Amniotic stem cell (primary cell): ENCODE measurements at places on chromosomes 6 and 20.

DNA sequence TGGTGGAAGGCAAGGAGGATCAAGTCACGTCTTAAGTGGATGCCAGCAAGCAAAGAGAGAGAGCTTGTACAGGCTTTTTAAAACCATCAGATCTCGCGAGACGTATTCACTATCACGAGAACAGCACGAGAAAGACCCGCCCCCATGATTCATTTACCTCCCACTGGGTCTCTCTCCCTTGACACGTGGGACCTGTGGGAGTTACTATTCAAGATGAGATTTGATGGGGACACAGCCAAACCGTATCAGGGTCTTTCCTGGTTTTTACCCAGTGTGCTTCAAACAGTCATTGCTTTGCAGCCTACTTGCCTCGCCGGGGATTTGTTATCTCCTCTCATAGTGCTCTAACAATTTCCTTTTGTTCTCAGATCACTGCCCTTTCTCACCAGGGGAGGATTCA is 108.2 kb downstream of the UST start:
- no peak for DNase-seq

- DNase-seq, result peak; percentile 37
Observed at GRCh38 chr6:57173886-57174510, 1.9 kb downstream of the BAG2 start.

- no peak for DNase-seq
Observed at GRCh38 chr6:42372699-42373098, 79.0 kb downstream of the TRERF1 start.

- DNase-seq, result no peak
Observed at GRCh38 chr6:89290401-89291155, 24.5 kb downstream of the GABRR2 start.

- peak; percentile 91 for DNase-seq
Observed at GRCh38 chr6:129500958-129501739, 208.8 kb downstream of the ARHGAP18 start.

GRCh38 chr20:38776363-38776762 is 28.1 kb downstream of the ACTR5 start:
- no peak for DNase-seq

DNA sequence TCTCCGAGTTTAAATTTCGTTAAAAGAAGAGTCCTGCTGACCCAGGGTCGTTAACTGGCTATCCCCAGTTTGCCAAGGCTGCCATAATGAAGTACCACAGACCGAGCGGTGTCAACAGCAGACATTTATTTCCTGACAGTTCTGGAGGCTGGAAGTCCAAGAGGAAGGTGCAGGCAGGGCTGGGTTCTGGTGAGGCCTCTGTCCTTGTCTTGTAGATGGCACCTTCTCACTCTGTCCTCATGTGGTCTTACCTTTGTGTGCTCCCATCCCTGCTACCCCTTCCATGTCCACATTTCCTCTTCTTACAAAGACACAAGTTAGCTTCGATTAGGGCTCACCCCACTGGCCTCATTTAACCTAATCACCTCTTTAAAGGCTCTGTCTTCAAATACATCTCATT is 29.8 kb upstream of the EEF1E1 start:
- DNase-seq, result no peak

- DNase-seq, result no peak
Observed at GRCh38 chr6:30719356-30719755, 796 bp upstream of the TUBB start.

- DNase-seq, result no peak
Observed at GRCh38 chr6:157806131-157806855, 16.8 kb upstream of the SNX9 start.

DNA sequence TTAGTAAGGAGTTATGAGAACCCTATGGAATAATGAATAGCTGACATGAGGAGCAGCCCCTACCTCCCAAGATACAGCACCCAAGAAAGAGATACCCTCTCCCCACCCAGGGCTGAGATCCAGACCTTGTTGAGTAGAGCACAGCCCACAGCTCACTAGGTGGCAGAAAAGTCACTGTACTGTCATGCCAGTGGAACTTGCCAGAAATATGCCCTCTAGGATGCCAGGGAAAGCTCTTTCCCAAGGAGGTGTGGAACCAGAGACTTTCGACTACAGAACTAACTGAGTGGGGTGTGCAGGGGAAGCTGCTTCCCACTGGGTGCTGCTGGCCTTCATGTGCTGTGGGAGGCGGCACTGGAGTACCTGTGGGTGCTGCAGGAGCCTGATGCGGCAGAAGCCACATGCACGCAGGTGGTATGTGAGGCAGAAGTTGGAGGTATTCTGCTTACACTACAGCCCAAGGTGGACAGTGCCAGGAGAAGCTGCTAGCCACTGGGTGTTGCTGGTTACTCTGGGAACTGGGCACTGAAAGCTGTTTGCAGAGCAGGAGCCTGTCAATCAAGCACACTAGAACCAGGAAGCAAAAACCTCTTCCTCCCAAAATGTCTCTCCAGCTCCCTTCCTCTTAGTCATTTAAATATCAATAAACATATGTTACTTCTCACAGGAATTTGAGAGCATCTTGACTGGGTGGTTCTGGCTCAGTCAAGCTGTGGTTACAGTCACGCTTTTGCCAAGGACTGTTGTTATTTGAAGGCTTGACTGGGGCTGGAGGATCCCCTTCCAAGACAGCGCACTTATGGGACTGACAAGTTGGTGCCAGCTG is 17.8 kb downstream of the ARMC12 start:
- no peak for DNase-seq

DNA sequence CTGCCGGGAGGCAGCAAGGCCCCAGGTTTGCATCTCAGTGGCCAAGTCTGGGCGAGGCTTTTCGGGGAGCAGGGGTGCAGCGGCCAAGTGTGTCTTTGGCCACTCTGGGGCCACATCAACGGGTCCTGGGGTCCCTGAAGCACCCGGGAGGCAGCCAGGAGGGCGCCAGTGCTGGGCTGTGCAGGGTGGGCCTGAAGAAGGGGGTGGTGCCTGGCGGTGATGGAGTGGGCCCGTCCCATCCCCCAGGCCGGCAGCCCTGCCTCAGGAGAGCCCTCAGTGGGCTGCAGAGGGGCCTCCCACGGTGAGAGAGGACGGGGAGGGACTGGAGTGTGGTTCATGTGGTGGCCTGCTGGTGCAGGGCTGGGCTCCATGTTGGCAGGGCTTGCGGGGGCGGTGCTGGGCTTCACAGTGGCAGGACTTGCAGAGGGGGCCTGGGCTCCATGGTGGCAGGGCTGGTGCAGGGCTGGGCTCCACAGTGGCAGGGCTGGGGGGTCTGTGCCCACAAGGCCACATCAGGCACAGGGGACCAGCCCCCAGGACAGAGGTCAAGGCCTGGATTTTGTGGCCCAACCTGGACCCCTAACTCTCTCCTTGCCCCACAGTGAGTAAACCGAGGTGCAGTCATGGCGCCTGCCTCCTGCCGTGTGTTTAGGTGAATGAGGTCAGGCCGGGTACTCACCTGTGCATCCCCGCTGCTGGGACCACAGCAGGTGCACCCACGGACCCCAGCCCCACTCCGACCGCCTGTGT is 10.5 kb upstream of the BHLHE23 start:
- no peak for DNase-seq

GRCh38 chr6:108168501-108169463 is 3.0 kb downstream of the NR2E1 start:
- DNase-seq, result no peak

DNA sequence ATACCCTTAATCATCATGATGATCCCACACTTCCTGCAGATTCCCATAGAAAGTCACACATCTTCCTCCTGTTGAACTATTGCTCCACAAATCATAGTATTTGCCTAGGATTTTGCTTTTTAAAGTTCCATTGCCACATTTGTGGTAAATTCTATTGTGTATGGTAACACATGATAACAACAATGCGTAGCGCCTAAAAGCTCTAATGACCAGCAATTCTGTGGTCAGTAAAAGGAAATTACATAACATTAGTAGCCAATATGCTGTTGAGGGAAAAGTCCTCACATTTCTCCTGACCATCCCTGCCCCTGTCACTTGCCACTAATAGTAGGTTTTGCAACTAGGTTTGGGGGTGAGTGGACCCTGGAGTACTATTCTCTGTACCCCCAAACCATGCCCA is 31.8 kb upstream of the PDE7B start:
- DNase-seq, result no peak

DNA sequence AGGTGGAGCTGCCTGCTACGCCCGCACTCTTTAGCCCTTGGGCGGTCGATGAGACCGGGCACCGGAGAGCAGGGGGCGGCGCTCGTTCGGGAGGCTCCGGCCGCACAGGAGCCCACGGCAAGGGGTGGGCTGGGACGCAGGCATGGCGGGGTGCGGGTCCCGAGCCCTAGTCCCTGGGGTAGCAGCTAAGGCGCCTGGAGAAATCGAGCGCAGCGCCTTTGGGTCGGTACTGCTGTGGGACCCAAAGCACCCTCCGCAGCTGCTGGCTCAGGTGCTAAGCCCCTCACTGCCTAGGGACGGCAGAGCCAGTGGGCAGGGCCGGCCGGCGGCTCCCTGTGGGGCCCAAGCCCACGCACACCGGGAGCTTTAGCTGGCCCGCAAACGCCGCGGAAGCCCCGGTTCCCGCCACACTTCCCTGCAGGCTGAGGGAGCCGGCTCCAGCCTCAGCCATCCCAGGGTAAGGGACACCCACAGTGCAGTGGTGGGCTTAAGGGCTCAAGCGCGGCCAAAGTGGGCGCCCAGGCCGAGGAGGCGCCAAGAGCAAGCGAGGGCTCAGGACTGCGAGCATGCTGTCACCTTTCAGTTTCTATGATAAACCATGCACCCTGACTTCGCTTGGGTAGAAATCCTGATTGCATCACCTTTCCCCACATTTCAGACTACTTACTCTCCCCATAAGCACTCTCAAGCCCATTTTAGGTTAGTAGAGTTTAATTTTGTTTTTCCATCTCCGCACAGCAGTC is 52.0 kb downstream of the MYLIP start:
- DNase-seq, result no peak

- DNase-seq, result no peak
Observed at GRCh38 chr6:4774715-4775493, 1.3 kb upstream of the CDYL start.
